ENCODE measurements at places on chromosomes 2 and 18.

- DNase-seq: no peak
These were observed 73.5 kb downstream of the ZCCHC2 start for GRCh38 chr18:62596145-62597005.

DNA sequence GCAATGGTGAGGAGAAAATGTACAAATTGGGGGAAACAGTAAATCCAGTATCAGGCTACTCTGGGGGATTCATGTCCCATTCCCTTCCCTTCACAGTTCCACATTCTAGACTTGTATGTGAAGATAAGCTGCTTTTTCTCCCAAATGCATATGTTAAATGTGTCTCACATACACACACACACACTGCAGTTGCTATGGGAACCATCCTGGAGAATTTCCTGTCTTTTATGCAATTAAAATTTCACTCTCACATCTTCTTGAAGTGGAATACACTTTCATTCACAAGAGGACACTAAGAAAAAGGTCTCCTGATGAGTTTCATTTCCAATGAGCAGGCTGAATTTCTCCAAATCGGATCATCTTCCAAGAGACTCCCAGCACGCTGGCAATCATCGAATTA is 366.0 kb downstream of the LRATD1 start:
- DNase-seq: no peak

GRCh38 chr2:218127929-218128455 is 2.2 kb downstream of the CXCR2 start:
- DNase-seq: no peak

DNA sequence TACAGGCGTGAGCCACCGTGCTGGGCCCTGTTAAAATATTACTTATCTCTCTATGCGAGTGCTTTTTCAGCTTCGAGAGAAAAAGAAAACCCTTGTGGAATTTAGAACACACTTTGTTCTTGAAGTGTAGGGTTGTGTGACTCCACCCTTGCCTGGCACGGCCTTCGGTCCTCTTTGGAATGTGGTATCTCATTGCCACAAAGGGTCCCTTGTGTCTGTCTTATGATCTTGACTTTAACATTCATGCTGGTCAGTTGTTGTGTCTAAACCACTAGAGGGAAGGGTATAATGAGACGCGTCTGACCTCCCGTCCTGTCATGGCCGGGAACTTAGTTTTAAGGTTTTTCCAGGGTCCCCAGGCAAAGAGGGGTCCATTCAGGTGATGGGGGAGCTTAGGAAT is 246.4 kb downstream of the VAPA start:
- DNase-seq: no peak

- no peak for DNase-seq
These were observed 195.1 kb downstream of the C1D start for GRCh38 chr2:67867735-67868134.

DNA sequence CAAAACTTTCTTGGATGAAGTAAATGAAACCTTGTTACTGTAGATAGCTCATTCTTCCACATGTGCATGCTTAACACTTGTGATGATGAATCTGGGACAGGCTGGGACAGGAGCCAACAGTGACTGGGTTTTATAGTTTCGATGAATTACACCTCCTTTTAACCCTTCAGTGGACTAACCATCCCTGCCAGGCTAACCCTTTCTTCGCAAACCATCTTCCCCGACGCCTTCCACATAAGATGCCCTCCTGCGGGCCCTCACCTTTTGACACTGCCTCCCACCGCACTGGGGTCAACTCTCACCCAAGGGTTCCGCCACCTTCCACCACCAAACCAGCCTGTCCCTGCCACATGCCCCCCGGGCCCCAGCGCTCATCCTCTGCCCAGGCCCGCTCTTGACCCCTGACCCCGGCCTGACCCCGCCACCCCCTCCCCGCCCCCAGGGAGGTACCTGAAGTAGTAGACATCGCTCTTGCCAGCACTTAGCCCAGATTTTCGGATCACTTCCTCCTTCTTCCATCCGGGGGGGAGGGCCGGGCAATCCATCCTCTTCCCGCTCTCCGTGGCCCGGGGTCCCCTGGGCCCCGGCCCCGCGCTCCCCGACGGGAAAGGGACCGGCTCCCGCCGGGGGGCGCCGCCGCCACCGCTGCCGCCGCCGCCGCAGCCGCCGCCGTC is 764 bp downstream of the MBD2 start:
- DNase-seq: no peak

- DNase-seq: no peak
These were observed 194.1 kb downstream of the CLIP4 start for GRCh38 chr2:29309090-29310029.

DNA sequence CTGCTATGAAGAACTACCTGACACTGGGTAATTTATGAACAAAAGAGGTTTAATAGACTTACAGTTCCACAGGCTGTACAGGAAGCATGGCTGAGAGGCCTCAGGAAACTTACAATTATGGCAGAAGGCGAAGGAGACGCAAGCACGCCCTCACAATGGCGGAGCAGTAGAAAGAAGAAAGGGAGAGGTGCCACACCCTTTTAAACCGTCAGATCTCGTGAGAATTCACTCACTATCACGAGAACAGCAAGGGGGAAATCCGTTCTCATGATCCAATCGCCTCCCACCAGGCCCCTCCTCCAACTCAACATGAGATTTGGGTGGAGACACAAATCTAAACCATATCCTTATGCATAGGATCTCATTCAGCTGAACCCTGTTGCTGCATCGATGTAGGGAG is 84.6 kb upstream of the ZNF532 start:
- DNase-seq: no peak

DNA sequence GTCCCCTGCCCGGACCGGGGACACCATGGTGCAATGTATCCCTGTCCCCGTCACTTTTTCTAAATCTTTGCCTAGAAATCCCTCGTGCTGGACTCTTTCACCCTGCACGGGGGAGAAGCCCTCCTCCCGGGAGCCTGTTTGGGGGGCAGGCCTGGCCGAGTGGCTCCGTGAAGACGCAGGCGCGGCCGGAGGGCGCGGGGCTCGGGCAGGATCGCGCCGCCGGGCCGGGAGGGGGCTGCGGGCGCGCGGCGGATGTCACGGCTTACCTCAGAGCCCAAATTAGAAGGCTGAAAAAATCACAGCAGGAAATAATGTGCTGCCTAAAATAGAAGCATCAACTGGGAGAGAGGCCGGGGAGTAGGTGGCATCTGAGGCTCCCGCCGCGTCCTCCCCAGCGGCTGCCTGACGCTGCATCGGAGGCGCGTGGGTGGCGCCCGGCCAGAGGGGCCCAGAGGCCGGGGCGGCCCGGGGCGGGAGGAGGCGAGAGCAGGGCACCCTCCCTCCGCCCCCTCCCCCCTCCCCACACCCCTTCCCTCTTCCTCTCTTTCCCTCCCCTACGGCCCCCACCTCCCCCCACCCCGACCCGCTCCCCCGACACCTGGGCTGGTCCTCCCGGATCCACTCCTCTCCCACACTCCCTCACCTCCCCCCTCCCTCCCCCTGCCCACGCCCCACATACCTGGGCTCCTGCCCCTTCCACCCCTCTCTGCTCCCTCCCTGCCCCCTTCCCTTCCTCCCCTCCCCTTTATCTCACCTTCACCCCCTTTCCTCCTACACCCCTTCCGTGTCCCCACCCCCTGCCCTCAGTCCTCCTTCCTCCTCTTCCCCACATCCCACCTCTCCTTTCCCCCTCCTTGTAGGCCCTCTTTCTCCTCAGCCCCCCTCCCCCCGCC is 51.9 kb downstream of the SLC4A1AP start:
- DNase-seq: peak; percentile 43

- DNase-seq: no peak
These were observed 105.7 kb upstream of the GPC1 start for GRCh38 chr2:240329778-240330177.

- DNase-seq: no peak
These were observed 118.0 kb upstream of the TMEM200C start for GRCh38 chr18:6013171-6013810.

DNA sequence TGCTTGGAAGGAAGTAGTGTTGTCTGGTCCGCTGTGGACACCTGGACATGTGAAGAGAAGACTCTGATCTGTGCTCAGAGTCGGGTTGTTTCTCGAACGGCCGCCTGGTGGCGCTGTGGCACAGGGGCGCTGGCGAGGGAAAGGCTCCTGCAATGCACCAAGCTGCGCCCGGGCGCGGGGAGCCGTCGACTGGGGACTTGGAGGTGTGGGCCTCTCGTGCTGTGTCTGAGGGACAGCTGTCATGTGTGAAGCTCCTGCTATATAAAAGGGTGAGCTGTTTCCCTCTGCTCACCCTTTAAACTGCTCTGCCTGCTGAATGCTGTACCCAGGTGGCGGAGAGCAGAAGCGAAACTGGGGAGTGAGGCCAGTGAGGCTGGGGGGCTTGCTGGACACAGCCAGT is 44.0 kb downstream of the GNAL start:
- DNase-seq: peak; percentile 40

DNA sequence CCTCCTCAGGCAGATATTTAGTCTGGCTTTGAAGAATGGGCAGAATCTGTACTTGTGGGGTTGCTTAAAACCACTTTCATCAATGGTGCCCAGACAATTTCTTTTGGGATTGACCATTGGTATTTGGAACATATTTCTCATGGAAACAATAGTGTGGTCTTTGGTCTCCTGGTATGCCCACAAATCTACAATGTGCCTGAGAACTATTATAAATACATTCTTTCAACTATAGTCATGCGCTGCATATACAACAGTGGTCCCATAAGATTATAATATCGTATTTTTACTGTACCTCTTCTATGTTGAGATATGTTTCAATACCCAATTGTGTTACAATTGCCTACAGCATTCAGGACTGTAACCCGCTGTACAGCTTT is 34.8 kb upstream of the PPP4R1 start:
- DNase-seq: no peak

DNA sequence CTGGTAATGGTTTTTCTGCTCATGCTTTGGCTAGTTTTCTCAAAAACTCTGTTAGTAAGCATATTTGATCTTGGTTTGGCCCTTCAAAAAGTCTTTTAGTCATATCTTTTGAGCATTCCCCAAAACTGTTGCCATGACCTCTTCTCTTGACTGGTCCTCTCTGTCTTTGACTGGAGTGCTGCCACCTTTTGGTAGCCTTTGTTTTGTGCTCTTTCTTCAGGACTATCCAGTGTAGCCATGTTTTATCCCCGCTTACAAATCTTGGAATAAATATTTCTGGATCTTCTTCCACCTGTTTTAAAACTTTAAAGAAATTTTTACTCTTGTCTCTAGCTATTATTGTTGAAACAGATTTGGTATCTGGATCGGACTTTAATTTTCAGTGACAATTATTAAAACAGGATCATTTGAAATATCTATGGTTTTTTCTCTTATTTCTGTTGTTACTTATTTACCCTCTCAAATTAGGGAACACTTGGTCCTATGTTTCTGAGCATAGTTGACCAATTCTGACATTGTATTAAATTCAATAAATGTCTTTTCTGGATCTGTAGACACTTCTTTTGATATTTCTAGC is 965 bp upstream of the ELOA2 start:
- DNase-seq: no peak

- DNase-seq: no peak
These were observed 48.8 kb downstream of the MAPRE2 start for GRCh38 chr18:35089891-35090550.

DNA sequence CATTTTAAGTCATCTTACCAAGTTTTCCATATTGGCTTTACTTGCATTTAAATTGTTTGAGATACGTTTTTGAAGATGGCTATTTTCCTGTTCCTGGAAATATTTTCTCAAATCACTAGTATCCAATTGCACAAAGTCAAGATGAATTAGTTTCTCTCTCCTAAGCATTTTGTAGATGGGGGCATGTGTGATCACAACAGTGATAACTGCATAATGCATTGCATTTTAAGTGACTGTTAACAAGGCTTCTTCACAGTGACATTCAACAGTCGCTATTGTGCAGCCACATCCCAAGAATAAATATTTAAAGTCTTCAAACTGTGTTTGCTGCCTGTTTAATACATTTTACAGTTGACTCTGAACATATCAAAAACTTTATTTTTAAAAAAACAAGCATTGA is 694.2 kb upstream of the CDH7 start:
- DNase-seq: no peak

GRCh38 chr18:26863122-26863879 is 2.2 kb downstream of the AQP4 start:
- no peak for DNase-seq

DNA sequence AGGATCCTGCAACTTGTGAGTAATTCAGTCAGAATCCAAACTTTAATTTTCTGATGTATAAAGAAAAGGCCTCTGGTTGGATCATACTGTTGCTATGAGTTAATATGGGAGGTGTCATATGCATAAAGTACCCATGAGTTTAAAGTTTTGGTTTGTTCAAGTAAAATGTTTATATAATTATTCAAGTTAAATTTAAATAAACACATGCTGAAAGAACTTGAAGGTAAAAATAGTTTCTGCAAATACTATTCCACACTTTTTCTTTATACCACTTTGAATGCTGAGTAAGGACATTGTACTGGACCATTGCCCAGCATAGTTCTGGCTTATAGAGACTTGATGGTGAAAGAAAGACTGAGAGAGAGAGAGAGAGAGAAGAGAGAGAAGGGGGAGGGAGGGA is 30.7 kb downstream of the PKP4 start:
- DNase-seq: no peak

DNA sequence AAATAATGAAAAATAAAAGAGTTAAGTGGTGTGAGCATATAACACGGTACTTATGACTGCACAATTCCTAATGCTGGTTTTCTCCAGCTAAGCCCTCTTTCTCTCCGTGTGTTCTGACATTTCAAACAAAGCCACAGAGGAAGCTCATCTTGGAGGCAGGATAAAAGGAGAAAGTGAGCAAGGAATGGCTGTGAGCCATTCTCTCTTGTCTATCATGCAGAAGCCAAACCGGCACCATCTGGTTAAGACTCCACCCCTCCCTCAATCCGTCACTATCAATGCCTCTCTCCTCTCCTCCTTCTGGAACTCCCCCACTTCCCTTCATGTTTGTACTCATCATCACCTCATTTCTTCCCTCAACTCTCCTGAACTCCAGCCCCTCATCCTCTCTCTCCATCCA is 210.4 kb downstream of the TMEM163 start:
- DNase-seq: no peak

DNA sequence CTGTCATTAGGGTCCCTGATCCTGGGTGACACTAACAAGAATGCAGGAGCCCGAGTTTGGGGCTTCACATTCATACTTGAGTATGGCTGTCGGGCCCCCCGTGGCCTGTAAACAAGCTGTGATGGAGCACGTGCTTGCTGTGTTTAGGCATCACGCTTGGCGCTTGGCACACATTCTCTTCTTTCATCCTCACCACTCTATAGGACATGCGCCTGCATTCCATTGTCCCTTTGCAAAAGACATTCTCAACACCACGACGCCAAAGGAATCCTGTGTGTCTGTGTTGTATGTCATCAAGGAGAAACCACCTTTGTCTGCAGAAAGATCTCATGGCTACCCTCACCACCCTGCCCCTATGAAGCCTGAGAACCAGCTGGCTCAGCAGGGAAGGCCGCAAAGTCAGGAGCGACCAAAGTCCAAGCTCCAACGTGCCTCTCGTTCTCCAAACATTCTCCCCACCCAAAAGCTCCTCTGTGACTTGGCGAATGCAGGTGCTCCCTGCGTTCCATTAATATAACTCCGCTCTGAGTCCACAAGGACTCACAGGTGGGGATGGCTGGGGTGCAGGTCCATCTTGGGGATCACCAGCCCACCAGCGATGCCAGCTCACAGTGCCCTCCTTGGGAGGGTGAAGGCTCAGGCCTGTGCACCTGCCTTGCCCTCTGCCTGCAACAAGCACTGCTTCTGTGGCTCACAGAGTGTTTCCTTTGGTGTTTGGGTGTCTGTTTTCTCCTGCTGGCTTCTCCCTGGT is 6.2 kb upstream of the PER2 start:
- DNase-seq: no peak

GRCh38 chr18:51848702-51849101 is 491.3 kb upstream of the DCC start:
- no peak for DNase-seq

- DNase-seq: no peak
These were observed 416.3 kb downstream of the LRP1B start for GRCh38 chr2:141714496-141714895.
